Stimulated activated CD4-positive, alpha-beta T cell treated with anti-CD3 and anti-CD28 coated beads, Interleukin-1b, Interleukin-23, amount 100 ng/mL, for 1 hour (primary cell): ENCODE measurements at places on chromosomes 2 and 18.
A peak's percentile ranks its signal among the peaks of the same experiment; 100 is the strongest.

GRCh38 chr2:43174368-43174916 is 52.0 kb downstream of the ZFP36L2 start:
- peak; percentile 37 for DNase-seq

DNA sequence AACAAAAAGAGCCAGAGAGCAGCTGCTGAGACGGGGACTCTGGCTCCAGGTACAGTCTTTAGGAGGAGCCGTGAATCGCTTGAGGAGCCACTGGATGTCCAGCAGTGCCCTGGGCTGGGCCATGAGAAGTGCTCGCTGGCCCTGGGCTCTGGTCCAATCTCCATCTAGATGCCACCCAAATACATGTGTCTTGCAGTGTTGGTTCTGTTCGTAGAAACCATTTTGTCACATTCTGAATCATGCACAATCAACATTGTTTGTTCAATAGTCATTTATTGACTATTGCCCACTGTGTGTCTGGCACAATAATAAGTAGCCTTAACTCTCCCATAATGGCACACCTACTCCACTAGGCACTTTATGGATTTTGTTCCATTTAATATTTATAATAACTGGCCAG is 26.1 kb downstream of the TYMS start:
- DNase-seq, result no peak

DNA sequence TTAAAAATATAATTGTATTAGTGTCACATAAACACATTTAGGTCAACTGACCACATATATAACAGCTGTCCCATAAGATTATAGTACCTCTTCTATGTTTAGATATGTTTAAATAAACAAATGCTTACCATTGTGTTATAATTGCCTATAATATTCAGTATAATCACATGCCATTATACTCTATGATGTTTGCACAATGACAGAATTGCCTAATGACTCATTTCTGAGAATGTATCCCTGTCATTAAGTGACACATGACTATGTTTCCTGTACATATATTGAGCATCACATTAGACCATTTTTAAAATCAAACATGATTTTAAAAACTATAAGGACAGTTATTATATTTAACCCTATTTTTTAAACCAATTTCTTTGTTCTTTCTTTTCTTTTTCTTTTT is 89.8 kb downstream of the HS6ST1 start:
- DNase-seq, result no peak

DNA sequence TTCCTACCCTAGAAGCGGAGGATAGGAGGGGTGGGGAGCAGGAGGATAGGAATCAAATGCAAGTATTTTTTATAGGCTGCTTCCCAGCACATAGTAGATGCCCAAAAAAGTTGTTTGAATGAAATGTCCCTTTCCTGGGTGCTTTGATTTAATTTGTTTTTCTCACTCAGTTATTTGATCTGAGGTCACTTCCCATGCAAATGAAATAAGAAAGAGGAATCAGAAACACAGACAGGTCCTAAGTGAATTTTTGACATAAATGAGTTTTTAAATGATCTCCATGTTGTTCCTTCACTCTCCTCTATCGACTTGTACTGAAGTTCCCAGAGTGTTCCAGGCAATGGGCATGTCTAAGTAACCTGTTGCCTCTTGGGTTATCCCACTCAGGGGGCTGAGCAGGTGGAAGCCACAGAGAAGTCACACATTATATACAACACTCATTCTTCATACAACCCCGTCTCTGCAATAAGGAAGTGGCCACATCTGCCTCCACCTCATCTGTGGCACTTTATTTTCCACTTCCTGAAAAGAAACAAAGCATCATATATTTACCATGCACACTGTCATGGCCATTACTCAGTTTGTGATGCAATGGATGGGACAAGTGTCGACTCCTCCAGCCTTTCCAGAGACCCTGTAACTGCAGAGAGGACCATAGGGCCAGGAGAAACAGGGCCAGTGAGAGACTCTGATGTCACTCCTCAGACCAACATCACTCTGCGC is 81.9 kb upstream of the ZNF397 start:
- no peak for DNase-seq
